ENCODE measurements at places on chromosomes 5 and 9.

DNA sequence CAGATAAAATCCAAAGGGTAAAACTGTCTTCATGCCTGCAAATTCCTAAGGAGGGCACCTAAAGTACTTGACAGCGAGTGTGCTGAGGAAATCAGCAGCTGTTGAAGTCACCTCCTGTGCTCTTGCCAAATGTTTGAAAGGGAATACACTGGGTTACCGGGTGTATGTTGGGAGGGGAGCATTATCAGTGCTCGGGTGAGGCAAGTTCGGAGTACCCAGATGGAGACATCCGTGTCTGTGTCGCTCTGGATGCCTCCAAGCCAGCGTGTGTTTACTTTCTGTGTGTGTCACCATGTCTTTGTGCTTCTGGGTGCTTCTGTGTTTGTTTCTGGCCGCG lies 727 bp upstream of the ADRB2 start:
- DNase-seq = no peak

GRCh38 chr5:67246546-67247268 lies 50.1 kb upstream of the CD180 start:
- DNase-seq = no peak

GRCh38 chr9:94782355-94783101 lies 56.0 kb downstream of the AOPEP start:
- DNase-seq = peak; percentile 69

DNA sequence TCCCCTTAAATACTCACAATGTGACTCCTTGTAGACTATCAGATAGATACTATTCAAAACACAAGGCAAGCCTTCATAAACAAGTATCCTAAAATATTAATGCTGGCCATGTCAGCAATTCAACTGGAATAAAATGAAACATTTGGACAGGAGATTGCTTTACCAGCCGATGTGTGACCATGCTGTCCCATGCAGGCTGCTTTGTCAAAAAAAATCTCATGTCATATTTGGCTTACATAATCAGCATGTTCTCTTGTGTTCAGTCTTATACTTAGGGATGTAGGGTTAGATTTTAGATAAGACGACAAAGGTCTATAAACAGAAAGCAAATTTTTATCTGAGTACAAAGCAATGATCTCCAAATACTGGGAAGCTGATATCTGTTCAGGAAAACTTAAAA lies 108.5 kb downstream of the NR6A1 start:
- no peak for DNase-seq

DNA sequence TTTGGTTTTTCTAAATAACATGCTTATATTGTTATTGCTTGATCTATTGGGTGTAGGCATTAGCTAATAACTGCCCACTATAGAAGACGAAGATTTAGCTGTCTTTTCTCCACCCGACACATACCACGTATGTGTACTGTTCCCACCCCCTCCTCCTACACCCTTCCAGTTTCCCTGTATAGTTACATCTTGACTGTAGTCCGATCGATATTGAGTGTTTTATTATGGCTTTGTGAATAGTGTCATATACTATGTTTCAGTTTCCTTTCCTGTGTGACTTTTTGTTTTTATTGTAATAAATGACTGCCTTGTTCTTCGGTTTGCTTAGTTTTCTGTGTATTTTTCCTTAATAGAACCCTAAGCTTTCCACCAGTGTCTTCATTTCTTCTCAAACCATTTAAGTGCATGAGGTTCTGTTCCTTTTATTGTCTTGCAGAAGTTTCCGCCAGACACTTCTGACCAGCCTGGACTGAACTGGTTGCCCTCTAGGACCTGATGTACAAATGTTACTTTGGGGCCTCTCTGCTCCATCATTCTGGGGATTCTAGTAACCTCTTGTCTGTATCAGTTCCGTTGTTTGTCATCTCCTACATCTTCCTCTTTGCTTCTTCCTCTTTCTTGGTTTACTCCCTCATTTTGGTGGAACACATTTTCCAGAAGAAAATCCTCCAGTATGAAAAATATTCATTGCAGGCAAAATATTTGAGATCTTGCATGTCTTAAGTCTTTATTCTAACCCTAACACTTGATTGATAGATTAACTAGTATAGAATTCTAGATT lies 61.8 kb downstream of the PRKACG start:
- DNase-seq = no peak

GRCh38 chr5:86570427-86571083 lies 47.2 kb upstream of the COX7C start:
- no peak for DNase-seq

DNA sequence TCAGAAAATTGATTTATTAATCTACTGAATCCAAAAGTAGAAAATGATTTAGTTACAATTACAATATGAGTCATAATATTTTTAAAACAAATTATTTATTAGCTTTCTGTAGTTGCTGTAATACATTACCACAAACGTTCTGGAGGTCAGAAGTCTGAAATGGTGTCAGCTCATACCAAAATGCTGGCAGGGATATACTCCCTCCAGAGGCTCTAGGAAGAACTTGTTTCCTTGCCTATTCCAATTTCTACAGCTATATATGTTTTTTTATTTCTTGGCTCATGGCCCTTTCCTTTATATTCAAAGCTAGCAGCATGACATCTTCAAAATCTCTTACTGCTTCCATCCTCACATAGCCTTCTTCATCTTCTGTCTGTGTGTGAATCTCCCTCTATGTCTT lies 667.9 kb upstream of the ITGA1 start:
- DNase-seq = no peak

DNA sequence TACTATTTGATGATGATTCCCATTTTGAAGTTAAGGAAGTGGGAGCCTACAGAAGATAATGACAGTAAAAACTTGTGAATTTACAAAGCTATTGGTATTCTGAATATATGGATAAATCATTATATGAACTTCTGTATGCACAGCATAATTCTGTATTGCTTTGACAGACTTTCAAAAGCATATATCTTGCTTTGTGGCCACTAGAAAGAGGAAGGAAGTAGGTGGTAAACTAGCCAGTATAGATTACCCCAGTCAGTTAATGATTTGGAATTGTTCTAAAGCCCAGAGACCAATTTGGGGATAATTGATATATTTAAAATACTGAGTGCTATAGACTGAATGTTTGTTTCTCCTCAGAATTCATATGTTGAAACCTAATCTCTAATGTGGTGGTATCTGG lies 53.0 kb downstream of the NR2F1 start:
- no peak for DNase-seq

- no peak for DNase-seq
Measured at GRCh38 chr5:9015937-9016270, 530.0 kb downstream of the SEMA5A start.

DNA sequence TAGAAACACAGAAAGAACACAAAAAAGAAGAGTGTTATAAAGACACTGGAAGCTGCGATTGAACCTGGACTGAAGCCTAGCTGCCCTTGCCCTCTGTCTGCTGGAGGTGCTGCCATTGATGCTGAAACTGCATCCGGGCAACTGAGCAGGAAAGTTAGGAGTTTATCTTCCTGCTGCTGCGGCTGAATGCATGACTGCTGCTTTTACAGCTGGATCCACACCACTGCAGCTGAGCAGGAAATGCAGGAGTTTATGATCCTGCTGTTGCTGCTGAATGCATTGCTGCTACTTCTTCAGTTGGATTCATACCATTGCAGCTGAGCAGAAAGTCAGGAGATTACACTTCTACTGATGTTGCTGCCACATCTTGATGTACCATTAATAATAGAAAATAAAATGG lies 21.8 kb upstream of the JAKMIP2 start:
- no peak for DNase-seq

- DNase-seq = no peak
Measured at GRCh38 chr9:98289614-98290201, 34.3 kb upstream of the TBC1D2 start.

DNA sequence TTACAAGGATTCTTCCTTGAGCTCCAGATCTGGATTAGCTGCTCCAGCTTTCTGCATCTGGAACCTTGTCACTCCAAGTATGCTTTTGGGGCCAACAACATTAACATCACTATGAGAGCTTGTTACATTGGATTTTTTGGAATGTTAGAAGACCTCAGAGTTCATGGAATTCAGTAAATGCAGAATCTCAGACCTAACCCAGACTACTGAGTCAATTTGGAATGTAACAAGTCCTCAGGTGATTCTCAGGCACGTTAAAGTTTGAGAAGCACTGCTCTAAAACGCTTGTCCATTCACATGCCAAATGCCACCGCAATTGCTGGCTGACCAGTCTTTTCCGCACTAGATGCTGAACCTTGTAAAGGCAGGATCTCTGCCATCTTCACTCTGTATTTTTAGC lies 251.4 kb upstream of the TRIM32 start:
- DNase-seq = no peak

GRCh38 chr9:123238365-123238764 lies 30.0 kb downstream of the STRBP start:
- no peak for DNase-seq

DNA sequence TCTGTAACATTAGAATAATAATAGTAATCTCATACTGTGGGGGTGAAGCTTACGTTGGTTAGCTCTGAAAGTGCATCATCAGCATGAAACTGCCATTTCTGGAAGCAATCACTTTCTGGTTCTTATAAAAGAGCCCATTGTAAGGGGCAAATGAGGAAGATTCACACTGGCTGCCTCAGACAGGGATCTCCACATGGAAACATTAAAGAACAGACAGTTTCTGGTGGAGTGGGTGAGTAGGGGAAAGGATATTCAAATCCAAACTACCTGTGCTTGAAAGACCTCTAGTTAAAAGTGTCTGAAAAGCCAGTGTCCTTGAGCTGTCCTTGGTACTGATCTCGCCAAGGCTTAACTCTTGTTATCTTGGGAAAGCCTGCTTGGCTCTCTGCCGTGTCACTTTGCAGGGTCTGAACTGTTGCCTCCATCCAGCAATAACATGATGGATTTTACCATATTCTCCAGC lies 19.1 kb upstream of the SLC31A2 start:
- no peak for DNase-seq

DNA sequence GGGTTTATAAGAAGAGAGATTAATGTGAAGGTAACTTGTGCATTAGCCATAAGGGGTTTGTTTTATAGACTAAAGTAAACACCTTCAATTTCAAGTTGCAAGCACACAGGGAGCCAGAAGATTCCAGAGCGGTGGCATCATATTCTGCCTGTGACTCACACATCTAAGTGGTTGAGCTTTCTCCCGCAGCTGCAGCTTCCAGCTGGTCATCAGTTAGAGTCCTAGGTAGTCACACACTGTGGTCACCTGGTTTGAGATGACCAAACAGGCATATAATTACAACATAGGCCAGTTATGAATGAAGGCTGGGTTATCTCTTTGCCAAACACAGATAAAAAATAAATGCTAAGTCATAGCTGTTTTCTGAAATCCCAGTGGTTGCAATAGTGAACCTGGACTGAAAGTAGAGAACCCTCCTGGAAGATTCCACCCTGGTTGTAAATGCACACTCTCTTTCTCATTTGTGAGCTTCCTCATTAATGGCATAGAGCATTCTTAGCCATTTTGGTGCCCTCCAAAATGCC lies 171.3 kb downstream of the GDNF start:
- peak; percentile 70 for DNase-seq

DNA sequence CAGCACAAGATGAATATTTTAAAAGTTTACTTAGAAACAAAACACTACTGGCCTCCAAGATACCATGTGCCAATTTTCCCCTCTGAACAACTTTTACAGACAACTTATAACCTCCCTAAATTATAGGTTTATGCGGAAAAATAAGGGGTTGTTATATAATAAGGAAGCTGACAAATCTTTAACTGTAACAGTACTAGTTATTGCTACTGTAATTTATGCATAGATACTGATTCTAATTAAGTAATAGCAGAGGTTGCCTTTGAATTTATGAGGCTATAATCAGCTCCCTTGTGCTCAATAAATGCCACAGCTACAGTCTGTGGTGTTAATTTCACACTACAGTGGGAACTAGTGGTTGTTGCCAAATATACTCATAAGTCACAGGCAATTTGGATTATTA lies 291.3 kb upstream of the PCSK5 start:
- no peak for DNase-seq

- no peak for DNase-seq
Measured at GRCh38 chr5:30608501-30608900, 585.0 kb upstream of the CDH6 start.

GRCh38 chr5:133338504-133339355 lies 273.6 kb downstream of the FSTL4 start:
- no peak for DNase-seq

- DNase-seq = no peak
Measured at GRCh38 chr5:81924442-81924841, 47.4 kb upstream of the ATG10 start.

- no peak for DNase-seq
Measured at GRCh38 chr5:1955586-1955985, 72.9 kb upstream of the IRX4 start.

DNA sequence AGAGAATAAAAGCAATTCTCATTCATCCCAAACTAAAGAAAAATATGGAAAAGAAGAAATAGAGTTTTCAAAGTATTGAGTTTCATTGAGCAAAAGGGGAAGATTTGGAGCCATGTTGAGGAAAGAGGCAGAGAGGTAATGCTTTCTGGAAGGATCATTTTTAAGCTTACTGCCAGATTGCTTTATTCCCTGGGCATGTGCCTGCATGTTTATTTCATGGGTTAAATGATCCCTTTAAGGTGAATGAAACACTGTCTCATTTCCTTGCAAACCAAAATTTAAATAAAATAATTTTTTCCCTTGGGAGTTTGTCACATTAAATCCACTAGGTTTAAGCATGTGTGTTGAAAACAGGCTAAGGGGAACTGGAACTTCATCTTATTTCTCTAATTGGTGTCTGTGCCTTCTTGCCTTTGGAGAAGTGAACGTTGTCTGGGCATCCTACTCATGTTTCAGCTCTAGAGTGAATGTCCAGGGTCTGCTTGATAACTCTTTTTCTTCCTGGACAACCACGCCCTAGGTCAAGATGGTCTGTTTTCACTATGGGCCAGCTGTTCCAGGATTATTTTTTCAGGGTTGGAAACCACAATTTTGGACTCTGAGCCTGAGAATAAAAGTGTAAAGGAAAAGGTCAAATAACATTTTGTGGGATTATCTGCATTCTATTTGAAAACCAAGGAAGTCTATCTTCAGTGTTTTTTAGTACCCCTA lies 114.1 kb upstream of the ELL2 start:
- DNase-seq = no peak

DNA sequence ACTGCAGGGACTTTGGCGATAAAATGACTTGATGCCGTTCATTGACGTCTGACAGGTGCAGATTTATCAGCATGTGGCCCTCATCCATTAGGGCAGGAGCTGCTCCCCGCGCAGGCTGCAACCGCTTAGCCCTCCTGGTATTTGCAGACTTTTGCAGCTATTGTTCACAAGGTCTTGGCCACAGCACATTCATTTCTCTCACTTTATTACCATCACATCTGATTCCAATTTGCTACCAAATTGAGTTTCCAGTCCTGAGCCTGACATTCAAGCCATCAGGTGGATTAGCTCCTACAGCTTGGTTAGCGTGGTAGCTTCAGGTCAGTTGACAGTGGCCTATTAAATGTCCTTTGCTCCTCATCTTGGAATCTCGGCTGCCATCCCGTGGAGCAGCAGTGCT lies 299.2 kb downstream of the CD180 start:
- no peak for DNase-seq

DNA sequence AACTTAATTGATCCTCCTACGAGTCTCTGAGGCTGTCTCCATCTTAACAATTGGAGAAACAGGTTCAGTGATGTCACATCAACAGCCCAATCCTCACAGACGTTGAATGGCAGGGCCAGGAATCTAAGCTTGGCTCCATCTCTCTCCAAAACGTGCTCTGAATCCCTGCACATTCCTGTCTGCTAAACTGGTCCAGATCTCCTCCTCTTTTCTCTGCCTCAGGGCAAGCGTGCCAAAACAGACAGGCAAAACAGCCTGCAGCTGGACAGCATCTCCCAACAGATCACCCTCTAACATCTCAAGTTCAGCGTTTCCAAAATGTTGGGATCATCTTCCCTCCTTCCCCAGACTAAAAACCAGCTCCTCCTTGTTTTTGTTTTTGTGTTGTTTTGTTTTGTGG lies 6.6 kb downstream of the FBP1 start:
- peak; percentile 14 for DNase-seq
